Pulmonary artery endothelial cell (primary cell): ENCODE measurements at places on chromosomes 16 and 17. TPM values are rescaled to one million over a fixed set of nuclear protein-coding genes. Genes with fewer than 3 reads are reported as not detected.

DNA sequence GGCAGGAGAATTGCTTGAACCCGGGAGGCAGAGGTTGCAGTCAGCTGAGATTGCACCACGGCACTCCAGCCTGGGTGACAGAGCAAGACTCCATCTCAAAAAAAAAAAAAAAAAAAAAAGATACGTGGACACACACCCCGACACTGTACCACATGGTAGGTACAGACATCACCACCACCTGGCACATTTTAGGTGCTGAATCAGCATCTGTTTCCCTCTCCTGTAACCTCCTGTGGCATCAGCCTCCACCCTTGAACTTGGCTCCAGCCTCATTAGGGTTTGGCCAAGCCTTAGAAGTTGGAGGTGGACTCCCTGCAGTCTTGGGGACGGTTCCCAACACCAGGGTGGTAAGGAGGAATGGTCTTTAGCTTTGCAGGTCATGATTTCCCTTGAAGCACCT is 46.0 kb downstream of the XYLT1 start:
- no peak for DNase-seq

DNA sequence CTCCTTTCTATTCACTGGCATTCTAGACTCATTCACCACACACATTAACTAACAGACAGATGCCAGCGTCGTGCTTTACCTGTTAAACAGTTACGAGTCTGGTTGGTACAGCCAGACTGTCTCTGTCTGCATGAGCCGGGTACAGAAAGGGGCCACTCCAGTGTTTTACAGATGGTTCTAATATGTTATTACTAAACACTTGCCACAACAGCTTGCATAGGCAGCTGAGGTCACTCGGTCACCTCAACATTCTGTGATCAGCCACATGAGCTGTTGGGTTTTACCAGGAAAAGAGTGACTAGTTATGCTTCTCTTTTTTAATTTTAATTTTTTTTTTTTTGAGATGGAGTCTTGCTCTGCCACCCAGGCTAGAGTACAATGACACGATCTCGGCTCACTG is 25.2 kb downstream of the CD300A start:
- no peak for DNase-seq

- no peak for DNase-seq
These were observed 14.9 kb upstream of the NFATC3 start for GRCh38 chr16:68070249-68070730.

DNA sequence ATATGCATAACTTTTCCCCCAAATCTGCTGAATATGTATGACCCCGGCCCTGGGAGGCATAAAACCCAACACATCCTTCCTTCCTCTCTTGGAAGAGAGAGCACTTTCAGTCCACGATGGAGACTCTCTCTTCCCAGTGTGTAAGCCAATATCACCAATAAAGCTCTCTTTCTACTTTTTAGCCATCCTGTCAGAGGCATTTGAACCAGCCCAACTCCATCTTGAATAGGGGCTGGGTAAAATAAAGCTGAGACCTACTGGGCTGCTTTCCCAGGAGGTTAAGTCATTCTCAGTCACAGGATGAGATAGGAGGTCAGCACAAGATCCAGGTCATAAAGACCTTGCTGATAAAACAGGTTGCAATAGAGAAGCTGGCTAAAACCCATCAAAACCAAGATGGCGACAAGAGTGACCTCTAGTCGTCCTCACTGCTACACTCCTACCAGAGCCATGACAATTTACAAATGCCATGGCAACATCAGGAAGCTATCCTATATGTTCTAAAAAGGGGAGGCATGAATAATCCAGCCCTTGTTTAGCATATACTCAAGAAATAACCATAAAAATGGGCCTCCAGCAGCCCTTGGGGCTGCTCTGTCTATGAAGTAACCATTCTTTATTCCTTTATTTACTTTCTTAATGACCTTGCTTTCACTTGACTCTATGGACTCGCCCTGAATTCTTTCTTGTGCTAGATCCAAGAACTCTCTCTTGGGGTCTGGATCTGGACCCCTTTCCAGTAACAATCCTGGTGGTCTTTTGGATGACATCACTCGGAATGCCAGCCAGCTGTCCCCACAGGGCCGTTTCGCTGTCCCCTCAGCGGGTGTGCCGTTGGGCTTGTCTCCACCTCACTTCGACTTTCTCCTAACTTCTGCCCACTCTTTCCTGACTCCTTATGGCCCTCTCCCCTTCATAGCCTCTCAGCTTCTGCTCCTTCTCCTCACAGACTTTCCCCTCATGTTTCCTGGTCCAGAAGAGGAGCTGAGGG is 53.4 kb upstream of the NKD1 start:
- DNase-seq: no peak

- no peak for DNase-seq
These were observed 9.0 kb upstream of the SLFN12L start for GRCh38 chr17:35546487-35546886.

GRCh38 chr16:89413811-89414585 is 76.4 kb downstream of the ANKRD11 start:
- DNase-seq: no peak

GRCh38 chr16:12613131-12613991 is 190.3 kb downstream of the CPPED1 start:
- no peak for DNase-seq

GRCh38 chr17:45326626-45327025 is 9.8 kb upstream of the MAP3K14 start:
- no peak for DNase-seq

DNA sequence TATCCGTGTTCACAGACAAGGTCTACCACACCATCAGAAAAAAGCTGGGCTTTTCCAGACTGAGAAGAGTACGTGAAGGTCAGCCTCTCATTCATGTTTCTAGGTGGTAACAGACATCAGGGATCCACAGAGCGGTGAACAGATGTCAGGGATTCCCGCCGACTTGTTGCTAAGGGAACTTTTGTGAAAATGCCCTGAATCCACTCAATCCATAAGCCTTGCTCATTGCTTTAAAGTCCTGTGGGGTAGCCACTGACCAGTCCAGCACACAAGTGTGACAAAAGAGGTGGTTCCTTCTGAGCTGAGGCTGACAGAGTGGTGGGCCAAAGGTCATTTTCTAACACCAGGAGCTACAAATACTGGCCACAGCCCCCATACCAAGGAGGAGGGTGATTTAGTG is 5.9 kb downstream of the GAS7 start:
- no peak for DNase-seq

DNA sequence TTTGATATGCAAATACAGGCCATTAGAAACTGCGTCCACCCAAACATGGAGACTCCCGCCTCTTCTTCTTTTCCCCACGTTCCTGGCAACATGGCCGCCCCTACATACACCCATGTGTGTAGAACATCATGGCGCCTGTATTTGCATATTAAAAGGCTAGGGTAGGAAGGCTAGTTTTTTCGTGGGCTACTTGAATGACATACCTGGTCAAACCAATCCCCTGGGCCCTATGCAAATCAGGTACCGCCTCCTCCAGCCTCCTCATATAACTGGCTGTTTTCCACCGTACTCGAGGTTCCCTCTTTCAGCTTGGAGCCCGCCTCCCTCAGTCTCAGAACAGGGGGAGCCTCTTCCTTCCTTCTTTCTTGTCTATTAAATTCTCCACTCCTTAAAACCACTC is 840 bp upstream of the CD300LB start:
- DNase-seq: no peak

DNA sequence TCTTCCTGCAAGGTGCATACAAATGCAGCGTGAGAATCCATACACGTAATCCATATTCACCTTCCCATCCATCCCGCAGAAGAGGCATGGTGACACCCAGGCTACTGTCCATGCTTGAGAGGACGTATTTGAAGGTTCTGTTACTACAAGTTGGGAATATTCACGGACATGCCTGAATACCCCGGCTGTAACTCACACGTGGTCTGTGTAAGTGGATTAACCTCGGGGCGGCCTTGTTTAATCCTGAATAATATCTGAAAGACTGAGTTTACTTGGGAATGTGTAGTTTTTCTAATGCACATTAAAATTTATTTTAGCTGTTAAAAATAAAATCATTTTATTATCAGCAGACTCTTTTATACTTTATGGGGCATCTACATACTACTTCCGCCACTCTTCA is 13.1 kb downstream of the CPSF4L start:
- no peak for DNase-seq

- DNase-seq: no peak
These were observed 15.5 kb upstream of the USP22 start for GRCh38 chr17:21058098-21058893.

The CASKIN1 gene
- 0.04 and 0.26 TPM in 2 replicates for total RNA-seq

The ATP2A1 gene
- total RNA-seq: 0.20 and 0.28 TPM in 2 replicates

The TAOK1 gene
- total RNA-seq: 54.0 and 62.6 TPM in 2 replicates

The NOG gene
- total RNA-seq: 0.92 and 4.4 TPM in 2 replicates

The KRT17 gene
- 3.1 and 3.8 TPM in 2 replicates for total RNA-seq

The KRT23 gene
- total RNA-seq: not detected in 2 replicates

The HLF gene
- 0.13 TPM in 1 of 2 replicates, not detected in the other for total RNA-seq

The PDIA2 gene
- 0.14 and 0.92 TPM in 2 replicates for total RNA-seq
